Hematopoietic multipotent progenitor cell treated with erythropoietin and hydrocortisone succinate and interleukin-3 and kit ligand, for 15 days (in vitro differentiated cells): ENCODE measurements at places on chromosomes 11 and 22.

DNA sequence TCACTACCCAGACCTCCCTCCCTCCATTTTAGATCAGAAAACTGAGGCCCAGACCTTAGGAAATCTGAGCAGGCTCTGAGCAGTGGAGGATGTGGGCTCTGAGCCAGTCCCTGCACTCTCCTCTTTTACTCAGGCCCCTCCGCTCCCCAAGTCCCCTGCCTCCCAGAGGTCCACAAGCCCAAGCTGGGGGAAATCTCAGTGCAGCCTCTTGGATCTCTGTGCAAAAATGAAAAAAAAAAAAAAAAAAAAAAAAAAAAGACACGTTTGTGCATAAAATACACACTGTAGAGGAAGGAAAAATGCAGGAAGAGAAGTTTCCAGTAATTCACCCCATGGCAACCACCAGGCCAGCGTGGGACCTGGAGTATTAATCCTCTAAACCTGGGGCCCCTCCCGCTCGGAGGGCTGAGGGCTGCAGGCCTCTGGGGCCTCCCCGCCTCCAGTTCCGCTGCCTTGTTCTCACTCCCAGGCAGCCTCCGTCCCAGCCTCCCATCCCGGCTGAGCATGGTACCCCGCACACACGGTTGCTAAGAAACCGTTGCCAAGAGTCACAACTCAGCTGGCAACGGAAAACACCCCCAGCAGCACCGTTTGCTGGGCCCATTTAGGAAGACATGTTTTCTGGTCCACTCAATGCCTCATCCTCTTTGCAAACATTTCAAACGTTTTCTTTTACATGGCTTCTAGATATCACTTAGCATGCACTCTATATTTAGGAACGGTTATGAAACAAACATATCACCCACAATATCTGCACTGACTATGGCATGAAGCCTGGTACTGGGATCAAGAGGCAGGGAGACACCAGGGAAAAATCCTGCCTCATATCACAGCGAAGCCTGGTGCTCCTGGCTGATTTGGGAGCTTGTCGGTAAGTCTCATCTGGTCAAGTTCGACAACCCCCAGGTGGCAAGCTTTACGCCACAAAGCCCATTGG lies 227.5 kb downstream of the CTTN start:
- DNase-seq, result no peak

DNA sequence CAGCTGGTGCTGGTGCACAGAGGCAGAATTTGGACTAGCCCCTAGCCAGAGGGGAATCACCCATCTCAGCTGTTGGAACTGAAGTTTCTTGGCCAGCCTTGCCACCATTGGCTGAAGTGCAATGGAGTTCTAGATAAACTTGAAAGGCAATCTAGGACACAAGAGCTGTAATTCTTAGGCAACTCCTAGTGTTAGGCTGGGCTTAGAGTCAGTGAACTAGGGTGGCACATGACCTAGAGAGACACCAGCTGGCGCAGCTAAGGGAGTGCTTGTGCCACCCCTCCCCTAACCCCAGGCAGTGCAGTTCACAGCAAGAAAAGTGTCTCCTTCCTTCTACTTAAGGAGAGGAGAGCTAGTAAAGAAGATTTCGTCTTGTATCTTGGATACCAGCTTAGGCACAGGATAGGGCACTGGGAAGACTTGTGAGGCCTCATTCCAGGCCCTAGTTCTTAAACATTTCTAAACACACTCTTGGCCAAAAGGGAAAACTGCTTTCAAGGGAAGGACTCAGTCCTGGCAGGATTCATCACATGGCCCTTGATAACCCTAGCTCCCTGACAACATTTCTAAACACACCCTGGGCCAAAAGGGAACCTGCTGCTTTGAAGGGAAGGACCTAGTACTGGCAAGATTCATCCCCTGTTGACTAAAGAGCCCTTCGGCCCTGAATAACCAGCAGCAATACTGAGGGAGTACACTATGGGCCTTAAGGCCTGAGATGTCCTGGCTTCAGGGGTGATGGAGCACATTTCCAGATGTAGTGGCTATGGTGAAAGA lies 53.4 kb downstream of the XRRA1 start:
- DNase-seq, result no peak

DNA sequence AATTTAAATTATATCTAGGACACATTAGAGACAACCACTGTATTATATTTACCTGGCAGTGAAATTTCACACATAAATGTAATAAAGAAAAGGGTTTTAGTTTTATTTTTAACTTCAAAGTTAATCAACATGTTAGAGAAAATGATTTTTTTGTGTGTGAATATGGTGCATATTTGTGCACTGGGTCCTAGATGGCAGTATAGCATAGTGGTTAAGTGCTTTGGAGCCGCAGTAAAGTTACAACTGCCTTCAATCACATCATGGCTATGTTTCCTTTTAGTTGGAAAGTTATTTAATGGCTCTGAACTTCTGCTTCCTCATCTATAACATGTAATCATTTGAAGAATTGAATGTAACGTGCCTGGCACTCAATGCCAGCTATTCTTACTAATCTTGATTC lies 108.9 kb upstream of the DDI1 start:
- no peak for DNase-seq

GRCh38 chr22:45271667-45272201 lies 13.0 kb upstream of the UPK3A start:
- DNase-seq, result no peak

- DNase-seq, result no peak
Measured at GRCh38 chr11:61114913-61115312, 12.6 kb downstream of the CD5 start.

- no peak for DNase-seq
Measured at GRCh38 chr11:113831314-113831713, 44.1 kb downstream of the USP28 start.

DNA sequence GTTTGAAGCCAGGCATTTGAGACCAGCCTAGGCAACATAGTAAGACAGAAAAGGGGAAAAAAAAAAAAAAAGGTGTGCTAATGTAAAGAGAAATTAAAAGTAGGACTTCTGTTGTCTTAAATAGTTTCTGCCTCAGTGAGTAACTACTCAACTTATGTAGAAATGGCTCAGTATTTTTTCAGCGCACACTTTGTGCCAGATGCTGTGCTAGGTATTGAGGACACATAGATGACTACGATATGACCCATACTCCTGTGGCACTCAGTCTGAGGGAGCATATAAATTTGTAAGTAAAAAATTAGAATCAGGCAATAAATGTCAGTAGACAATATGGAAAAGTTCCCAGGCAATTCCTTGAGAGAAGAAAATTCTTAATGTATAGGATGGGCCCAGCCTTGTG lies 93.9 kb downstream of the YAP1 start:
- DNase-seq, result no peak

- DNase-seq, result no peak
Measured at GRCh38 chr11:86803136-86804045, 3.0 kb downstream of the PRSS23 start.

DNA sequence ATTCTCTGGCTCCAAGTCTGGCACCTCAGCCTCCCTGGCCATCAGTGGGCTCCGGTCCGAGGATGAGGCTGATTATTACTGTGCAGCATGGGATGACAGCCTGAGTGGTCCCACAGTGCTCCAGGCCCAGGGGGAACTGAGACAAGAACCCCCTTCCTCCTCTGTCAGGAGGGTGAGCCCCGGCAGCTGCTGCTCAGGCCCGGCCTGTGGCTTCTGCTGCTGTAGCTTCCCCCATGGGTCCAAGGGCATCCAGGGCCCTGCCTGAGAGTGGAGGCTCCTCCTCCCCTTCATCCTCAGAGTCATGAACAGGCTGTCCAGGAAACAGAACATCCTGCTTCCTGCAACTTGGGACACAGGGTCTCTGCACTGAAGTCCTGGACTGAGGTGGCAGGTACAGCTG lies 113.6 kb downstream of the VPREB1 start:
- DNase-seq, result no peak

DNA sequence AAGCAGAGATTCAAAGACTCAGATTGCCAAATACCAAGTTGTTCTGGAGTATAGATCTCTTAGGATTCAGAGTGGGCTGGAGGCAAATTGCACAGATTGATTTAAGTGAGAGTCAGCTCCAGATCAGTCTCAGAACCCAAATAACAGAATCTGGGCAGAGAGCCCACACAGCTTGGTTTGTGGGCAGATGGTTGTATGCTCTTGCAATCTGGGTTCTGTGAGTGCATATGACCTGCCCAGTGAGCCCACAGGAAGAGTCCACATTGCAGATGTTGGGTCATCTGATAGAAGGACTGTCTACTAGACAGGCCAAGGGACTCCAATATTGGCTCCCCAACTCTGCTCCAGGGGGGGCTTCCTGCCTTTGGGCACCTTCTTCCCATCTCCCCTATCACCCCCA lies 65.9 kb downstream of the ADAMTS15 start:
- DNase-seq, result no peak

DNA sequence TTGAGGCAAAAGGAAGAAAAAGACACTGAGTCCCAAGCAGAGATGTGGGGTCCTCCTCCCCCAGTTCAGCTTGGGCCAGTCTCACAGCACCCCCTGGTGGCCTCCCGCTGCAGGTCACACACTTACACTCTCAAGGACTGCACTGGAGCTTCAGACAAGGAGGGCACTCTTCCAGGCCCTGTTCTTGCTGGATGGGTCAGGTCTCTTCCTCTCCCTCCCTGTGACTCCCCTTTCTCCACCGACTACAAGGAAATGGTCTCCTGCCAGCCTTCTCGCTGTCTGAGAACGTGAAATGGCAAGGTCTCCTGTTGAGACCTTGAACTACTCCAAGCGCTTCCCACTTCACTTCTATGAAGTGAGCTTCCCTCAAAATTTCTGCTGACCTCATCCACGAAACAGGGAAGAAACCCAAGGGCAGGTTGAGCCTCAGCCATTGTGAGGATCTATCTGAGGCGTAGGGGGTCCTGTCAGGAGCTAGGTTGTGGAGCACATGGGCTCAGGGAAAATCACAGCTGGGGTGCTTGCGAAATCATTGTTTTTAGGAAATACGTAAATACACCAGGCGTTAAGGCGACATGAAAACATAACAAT lies 11.2 kb upstream of the IGLL1 start:
- DNase-seq, result peak; percentile 59

GRCh38 chr11:45095691-45096010 lies 50.8 kb upstream of the PRDM11 start:
- no peak for DNase-seq

- no peak for DNase-seq
Measured at GRCh38 chr11:67633758-67634365, 4.1 kb upstream of the NUDT8 start.

DNA sequence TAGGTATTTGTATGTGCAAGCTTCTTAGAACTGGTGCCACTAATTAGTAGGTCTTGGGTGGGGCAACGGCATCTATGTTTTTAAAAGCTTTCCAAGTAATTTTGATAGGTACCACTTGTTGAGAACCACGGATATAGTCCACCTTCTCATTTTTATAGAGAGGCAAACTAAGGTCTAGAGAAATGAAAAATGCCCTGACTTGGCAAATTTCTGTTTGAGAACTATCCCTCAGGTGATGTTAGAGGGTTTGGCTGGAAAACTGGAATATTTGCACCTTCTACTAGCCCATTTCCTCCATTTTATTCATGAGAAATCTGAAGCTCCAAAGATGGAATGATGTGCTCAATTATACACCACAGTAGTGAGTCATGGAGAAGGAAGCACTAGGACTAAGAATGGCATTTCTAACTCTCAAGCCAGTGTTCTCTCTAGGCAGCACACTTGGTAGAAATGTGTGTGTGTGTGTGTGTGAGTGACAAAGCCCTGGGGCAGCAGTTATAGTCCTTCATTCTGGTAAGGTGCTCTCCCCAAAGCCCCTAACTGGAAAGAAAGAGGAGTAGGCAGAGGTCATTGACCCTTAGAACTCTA lies 1.8 kb upstream of the TMEM86A start:
- DNase-seq, result no peak

DNA sequence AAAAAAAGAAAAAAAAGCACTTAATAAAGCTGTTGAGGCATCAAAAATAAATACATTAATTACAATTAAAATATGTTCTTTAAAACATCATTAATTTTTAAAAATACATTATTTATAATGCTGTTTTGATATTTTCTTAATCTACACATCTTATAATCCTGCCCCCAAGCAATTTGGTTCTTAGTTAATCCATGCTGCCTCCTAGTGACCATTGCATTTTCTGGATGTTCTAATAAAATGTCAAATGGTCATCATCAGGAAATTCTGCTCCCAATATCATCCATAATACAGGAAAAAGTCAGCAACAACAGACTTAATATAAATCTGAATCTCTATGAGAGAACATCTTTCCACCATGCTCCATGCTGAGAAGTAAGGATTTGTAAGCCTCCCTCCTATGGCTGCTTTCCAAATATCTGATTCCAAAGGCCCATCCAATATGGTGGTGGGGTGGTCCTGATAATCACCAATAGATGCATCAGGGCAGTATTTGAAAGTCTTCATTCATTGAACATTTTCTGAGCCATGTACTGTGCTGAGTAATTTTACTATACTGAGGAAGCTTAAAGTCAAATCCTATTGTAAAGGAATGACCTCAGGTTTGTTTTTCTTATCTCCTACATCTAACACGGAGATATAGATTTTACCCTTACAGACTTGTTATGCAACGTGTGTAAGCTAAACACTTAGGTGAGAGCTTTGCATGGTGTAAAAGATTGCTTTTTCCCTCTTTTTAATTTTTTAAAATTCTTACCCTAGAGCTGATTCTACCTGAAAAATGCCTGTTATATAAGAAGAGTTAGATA lies 124.7 kb upstream of the BMAL1 start:
- DNase-seq, result no peak

- no peak for DNase-seq
Measured at GRCh38 chr11:134245434-134245833, 7.7 kb downstream of the THYN1 start.

DNA sequence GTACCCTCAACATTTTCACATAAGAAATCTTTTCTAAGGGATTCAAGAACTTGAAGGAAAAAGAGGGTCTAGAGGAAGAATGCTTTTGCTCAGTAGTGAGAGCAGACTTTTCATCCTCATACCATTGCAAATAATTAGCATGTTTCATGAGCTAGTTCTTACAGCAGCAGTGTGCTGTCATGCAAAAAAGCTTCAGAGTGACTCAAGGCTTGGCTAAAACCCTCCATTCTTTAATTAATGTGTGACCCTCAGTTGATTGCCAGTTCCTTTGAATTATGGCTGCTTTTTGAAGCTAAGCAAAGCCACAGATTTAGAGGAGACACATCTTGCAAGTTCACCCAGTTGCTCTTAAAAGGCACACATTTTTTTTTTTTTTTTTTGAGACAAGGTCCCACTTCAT lies 36.6 kb upstream of the PCF11 start:
- no peak for DNase-seq

DNA sequence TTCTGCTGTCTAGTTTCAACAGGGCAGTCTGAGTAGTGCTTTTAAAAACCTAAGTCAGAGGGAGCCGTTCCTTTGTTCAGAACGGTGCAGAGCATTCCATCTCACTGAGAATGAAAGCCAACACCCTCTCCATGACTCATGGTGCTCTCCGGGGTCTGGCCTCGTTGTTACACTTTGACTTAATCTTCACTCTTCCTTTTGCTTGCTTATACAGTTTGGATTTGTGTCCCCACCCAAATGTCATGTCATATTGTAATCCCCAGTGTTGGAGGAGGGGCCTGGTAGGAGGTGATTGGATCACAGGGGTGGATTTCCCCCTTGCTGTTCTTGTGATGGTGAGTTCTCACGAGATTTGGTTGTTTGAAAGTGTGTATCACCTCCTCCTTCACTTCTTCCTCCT lies 292.2 kb downstream of the ST3GAL4 start:
- DNase-seq, result no peak
